ENCODE measurements at places on chromosomes 2 and 18.
A peak's percentile ranks its signal among the peaks of the same experiment; 100 is the strongest.

DNA sequence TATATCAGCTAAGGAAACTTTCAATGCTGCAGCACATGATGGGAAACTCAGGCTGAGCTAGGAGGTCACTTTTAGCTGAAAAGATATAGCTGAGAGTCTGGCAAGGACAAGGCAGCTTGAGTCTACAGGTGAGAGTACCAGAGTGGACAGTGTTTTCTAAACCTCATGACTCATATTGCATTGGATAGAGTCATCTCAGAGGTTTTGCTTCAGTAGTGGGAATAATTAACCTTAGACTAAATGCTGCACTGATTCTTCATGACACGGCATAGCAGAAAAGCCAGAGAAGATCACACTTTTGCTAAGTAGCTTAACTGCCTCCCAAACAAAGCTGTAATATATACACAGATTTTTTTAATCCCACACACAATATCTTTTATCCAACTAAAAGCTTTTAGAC, 865.0 kb upstream of the CDH2 start:
- DNase-seq = no peak

DNA sequence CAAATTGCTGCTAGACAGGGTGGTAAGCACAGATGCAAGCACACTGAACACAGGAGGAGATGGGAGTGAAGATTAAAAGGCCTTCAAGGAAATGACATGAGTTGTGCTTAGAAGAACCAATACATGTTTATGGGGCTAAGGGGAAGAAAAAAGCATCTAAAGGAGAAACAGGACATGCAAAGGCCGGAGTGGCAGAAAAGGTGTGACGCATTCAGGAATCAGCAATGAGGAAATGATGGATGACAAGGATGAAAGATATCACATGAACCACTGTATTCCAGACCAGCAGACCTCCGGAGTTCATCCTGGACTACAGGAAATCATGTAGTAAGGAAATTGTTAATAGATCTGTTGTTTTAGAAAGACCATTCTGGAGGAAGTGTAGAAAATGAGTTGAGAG, 42.8 kb downstream of the PPP4R1 start:
- no peak for DNase-seq

DNA sequence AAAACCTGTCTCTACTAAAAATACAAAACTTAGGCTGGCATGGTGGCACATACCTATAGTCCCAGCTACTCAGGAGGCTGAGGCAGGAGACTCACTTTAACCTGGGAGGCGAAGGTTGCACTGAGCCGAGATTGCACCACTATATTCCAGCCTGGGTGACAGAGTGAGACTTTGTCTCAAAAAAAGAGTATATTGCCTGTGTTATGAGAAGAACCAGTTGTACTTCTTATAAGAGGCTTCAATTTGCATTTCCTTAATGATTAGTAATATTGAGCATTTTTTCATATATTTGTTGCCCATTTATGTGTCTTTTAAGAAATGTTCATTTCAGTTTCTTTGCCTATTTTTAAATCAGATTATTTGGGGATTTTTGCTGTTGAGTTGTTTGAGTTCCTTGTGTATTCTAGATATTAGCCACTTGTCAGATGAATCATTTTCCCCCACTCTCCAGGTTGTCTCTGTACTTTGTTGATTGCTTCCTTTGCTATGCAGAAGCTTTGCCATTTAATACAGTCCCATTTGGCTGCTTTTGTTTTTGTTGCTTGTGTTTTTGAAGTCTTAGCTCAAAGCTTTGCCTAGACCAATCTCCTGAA, 75.8 kb upstream of the LRPPRC start:
- no peak for DNase-seq

DNA sequence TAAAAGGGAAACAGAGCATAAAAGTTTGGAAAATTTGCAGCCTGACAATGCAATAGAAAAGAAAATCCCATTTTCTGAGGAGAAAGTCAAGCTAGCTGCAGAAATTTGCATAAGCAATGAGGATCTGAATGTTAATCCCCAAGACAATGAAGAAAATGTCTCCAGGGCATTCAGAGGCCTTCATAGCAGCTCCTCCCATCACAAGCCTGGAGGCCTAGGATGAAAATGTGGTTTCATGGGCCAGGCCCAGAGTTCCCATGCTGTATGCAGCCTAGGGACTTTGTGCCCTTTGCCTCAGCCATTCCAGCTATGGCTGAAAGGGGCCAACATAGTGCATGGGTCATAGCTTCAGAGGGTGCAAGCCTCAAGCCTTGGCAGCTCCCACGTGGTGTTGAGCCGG, 10.3 kb upstream of the SCN1A start:
- DNase-seq = no peak

GRCh38 chr2:110717734-110718133, 14.6 kb upstream of the ACOXL start:
- DNase-seq = no peak

GRCh38 chr18:28080876-28081300, 96.0 kb downstream of the CDH2 start:
- DNase-seq = no peak

DNA sequence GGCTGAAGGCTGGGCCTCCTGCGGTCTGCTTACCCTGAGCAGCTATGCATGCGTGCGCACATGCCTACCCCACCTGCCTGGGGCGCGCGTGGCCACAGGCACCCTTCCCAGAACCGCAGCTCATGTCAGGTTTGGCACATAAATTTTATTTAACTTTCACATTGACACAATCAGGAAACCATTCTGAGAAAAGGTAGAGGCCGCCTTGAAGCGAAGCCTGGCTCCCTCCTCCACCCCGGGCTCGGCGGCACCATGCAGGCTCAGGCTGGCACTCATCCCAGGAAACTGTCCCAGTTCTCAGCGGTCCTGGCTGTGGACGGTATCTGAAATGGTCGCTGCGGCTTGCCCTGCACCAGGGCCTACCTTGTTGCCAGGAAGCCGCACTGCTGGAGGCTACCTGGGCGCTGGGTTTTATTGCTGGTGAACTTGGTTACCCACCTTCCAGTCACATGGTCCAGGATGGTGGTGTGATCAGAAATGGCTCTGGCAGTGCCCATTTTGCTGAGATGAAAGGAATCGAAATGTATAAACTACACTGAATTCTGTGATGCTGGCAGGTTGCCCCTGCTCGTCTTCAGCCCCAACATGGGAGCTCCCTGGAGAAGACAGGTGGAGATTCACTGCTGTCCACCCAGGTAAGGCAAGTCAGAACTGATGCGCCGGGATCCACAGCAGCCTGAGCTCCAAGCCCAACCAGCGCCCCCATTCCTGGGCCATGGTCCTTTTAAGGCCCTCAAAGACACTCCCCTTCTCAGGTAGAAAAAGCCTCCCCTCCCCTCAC, 25.5 kb downstream of the CHST10 start:
- DNase-seq = no peak

- DNase-seq = no peak
These were observed 1.3 kb downstream of the IGFBP2 start for GRCh38 chr2:216634370-216635148.

- no peak for DNase-seq
These were observed 12.4 kb upstream of the SAP130 start for GRCh38 chr2:128040166-128040771.

DNA sequence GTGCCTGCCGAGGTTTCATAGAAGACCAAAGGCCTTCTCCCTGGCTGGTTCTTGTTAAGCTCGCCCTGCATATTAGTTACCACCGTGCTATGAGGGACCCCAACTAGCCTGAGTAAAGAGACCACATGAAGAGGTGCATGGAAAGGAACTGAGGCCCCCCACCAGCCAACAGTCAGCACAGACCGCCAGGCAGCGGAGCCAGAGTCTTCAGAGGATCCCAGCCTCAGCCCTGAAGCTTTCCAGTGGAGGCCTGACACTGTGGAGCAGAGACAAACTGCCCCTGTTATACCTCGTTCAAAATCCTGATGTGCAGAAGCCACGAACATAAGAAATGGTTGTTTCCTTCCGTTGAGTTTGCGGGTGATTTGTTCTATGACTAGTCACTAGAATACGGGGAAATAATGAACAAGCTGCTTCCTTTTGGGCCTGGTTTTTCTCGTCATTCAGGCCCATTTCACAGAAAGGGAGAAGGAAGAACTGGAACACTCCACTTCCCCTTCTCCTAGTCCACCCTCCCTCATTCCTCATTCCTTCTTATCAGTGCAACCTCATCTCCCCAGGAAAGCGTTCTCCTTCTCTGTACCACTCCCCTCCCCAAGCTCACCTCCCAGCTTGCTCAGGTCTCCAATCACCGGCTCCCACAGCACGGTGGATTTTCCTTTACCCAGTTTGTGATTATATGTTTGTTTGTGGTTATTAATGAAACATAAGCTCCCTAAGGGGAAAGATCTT, 3.0 kb upstream of the GLI2 start:
- no peak for DNase-seq

- DNase-seq = no peak
These were observed 101.8 kb downstream of the HS1BP3 start for GRCh38 chr2:20549144-20549543.

- peak; percentile 25 for DNase-seq
These were observed 50.1 kb downstream of the THUMPD2 start for GRCh38 chr2:39728941-39729351.

DNA sequence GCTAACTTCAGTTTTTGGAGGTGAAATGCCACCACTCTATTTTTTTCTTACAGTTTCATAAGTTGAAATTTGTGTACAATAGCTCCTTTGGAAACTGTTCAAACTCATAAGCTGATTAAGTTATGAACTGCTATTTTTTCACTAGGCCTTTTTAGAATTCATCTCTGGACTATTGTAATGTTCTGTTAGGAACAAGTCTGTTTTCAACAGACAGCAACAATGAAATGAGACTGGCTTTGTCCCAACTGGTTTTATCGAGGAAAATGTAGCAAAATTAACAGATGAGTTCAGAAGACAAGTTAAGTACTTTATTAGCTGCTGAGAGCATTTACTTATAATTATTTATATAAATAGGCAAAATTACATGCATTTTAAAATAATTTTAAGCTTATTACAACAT, 310.6 kb downstream of the ZNF804A start:
- DNase-seq = no peak

GRCh38 chr2:96618596-96619283, 19.4 kb downstream of the KANSL3 start:
- no peak for DNase-seq

- no peak for DNase-seq
These were observed 195.5 kb downstream of the CDCA7 start for GRCh38 chr2:173550143-173550542.

DNA sequence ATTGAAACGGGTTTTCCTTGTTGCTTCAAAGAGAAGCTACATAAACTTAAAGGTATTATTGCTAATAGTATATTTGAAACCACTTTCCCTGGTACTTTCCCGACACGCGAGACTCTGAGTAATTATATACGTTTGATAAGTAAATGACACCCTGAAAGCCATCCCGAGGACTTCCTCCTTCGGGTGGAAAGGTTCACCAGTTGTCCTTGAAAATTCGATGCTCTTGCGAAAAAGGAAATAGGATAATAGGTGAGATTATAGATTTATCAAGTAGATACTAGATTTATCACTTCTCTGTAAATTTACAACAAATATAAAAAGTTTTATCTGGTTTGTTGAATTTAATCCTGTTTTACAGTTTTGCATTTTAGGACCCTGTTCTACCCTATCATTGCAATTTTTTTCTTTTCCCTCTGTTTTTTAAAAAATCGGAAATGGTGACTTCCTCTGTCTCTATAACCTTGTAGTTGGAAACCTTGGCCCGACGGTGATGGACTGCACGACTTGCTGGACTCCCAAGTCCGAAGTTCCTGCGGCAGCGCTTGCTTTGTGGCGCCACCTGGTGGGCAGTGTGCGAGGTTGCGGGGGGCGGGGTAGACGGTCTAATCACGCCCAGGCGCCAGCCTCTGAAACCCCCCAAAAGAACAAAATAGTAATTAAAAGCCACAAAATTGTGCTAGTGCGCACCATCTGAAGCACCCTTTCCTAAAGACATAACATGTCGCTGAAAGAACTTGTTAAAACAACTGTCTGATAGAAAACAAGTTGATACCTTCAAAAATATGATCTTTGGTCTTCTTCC, 972 bp upstream of the DLX2 start:
- no peak for DNase-seq

GRCh38 chr18:76564117-76564516, 69.1 kb upstream of the ZNF516 start:
- no peak for DNase-seq

GRCh38 chr2:175025946-175026345, 20.8 kb upstream of the CHN1 start:
- no peak for DNase-seq

DNA sequence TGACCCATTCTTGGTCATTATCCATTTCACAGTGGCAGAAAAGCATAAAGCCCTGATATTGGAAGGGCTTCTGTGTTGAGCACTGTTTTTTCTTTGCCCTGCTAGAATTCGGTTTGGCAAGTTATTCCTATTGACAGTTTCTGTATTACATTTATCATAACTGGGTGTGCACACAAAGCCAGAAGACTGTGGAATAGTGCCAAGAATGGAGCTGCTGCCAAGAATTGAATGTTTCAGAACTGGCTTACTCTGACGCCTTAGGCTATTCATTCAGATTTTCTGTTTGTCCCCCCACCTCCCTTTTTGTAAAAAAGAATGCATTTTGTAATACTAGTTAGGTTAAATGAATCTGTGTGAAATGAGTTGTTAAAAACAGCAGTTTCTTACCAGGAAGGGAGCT, 12.7 kb downstream of the KDM3A start:
- DNase-seq = no peak

GRCh38 chr18:27227721-27228120, 42.6 kb upstream of the CHST9 start:
- DNase-seq = no peak

GRCh38 chr2:134244587-134244986, 9.3 kb upstream of the MGAT5 start:
- no peak for DNase-seq
